ENCODE measurements at places on chromosomes 12 and 14.

DNA sequence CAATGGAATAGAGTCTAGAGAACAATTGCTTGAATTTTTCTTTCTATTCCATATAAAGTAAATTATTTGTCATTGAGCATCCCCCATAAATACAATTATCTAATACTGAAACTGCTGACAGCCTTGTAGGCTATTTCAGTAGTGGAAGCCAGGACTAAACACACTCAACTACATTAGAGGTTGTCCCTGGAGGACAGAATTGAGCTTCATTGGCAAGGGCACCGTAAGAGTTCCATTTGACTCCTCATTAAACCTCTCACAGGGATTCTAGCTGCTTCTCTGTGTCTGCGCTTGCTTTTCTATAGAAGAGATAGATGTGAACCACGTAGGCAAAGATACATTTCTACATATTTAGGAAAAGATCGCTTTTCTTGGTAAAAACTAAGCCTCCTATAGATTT, 3.5 kb upstream of the PTPRO start:
- DNase-seq, result no peak

DNA sequence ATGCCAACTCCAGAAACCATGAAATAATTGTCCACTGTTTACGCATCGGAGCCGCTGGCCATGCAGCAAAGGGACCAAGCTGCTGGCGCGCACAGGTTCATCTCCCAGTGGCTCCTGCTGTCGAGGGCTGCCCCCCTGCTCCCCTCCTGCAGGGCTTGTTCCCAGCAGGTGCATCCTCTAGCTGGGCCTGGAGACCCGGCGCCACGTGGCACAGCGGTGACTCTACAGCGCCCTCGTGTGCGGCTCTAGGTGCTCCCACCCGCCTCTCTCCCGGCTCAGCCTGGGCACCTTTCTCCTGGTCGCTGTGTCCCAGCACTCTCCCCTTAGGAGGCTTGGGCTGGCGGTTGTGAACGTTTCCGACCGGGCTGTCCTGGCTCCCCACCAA, 37.5 kb upstream of the INF2 start:
- no peak for DNase-seq

GRCh38 chr14:92026548-92027190, 13.2 kb downstream of the TRIP11 start:
- DNase-seq, result no peak

DNA sequence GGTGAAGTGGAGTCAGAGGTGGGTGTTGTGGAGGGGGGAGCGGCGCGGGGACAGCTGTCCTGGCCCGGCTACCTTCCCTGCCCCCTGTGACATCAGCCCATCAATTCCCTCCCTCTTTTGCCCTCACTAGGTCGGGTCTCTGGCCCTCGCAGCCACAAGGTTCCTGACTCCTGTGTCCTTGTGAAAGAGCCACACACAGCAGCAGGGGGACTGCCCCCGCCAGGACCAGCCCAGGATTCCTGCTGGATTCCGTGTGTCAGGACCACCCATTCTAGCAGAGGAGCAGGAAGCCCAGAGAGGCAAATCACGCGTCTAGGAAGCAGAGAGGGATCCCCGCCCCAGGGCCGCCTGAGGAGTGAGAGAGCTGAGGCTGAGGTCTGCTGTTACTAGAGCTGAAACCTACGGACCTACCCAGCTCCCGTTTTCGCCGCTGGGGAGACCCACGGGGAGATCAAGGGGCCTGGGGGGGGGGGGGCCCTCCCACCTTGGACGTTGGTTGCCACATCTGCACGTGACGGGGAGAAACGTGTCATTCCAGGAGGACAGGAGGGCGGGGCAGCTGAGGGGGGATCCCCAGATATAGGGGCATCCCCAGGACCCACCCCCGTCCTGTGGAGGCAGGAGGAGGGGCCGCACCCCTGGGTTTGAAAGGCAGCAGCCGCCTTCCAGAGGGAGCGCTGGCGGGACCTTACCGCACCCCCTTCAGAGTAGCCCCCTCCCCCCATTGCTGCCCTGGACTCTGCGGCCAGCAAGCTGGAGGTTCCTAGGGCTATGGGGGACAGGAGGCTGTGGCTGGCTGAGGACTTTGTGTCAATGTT, 12.5 kb upstream of the INF2 start:
- no peak for DNase-seq

DNA sequence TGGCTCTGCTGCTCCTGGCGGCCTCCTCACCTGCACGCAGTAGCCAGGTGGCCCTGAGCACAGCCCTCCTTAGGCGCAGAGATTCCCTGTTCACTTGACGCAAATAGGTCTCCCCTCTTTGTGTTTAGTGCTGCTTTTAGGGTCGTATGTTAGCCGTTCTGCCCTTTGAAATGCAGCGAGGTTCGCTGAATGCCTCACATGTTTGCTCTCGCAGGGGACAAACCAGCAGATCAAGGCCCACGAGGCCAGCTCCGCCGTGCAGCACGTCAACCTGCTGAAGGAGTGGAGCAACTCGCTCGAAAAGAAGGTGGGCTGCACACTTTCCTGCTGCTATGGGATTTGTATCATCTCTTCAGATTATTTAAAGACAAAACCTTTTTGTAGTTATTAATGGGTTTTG, 31.4 kb upstream of the AMN start:
- DNase-seq, result no peak

DNA sequence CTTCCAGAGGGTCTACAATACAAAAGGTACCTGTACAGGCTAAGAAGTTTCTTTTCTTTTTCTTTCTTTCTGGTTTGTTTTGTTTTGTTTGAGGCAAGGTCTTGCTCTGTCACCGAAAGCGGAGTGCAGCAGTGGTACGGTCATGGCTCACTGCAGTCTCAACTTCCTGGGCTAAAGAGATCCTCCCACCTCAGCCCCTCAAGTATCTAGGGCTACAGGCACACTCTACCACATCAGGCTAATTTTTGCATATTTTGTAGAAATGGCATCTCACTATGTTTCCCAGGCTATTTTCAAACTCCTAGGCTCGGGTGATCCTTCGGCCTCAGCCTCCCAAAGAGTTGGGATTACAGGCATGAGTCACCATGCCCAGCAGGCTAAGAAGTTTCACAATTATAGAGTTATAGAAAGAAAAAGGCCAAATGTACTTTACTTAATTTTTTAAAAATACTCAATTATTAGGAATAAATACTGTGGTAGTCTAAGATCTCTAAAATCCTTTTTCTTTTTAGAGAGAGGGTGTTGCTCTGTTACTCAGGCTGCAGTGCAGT, 3.0 kb upstream of the PIGH start:
- no peak for DNase-seq

DNA sequence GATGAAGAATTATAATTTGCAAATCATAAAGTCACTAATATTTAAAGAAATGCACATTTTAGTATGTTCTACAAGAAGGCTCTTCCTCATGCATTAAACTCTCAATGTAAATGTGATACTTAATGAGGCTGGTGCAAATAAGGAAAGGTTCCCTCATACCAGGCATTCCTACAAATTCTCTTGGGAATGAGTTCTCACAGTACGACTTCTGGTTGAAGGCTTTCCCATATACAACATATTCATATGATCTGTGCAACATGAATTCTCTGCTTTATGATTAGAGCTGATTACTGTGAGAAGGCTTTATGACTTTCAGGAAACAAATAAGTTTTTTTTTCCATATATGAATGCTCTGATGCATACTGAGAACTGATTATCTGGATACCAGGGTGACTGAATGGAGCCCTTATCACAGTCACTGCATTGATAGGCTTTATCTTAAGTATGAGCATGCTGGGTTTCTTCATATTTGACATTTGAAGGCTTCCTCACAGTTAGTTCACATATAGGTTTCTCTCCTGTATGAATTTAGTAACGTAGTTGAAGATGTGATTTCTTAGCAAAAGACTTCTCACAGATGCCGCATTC, 293.9 kb downstream of the RAD51B start:
- no peak for DNase-seq

DNA sequence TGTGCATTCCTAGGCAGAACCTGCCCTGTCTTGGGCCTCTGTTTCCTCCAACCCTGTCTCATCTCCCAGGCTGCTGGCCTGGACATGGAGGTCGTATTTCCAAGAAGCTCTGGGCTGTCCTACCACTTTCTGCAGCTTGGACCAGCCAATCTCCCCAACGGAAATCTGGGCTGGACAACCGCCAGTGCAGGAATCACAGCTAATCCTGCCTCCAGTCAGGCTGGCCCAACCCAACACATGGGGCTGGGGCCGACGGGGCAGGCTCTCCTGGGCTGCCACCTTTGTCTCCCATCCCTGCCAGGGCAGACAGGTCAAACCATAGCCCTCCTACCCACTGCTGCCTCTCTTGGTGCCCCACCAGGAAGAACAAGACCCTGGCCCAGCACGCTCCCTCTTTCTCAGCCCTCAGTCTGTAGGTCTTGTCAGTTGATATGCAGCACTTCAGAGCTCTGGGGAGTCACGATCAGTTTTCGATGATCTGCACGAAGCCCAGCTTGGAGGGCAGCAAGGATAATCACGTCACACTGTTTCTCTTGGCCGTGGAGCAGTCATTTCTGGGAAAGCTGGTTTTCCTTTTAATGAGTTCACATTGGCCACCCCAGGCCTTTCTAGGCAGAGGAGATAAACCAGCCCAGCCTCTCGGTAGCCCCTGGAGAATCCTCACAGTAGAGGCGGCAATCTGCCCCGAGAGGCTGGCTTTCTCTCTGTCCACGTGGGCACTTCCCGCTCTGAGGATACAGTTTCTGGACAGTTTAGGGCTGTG, 195.2 kb upstream of the PRMT8 start:
- no peak for DNase-seq

DNA sequence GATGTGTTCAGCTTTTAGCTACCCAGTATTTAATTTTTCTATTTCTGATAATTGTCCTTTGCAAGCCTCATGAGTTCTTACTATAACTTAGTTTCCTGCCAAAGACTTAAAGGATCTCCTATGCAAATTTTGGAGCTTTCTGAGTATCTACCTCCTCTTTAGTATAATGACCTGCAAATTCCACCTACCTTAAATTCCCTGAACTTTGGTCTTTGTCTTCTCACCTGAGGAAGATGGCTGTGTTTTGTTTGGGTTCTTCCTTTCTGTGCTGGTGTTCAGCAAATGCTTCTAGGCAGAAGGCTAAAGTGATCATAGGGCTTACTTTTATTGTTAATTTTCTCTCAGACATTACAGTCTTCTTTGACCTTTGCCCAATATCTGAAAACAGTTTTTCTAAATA, 142.8 kb downstream of the FUT8 start:
- no peak for DNase-seq

DNA sequence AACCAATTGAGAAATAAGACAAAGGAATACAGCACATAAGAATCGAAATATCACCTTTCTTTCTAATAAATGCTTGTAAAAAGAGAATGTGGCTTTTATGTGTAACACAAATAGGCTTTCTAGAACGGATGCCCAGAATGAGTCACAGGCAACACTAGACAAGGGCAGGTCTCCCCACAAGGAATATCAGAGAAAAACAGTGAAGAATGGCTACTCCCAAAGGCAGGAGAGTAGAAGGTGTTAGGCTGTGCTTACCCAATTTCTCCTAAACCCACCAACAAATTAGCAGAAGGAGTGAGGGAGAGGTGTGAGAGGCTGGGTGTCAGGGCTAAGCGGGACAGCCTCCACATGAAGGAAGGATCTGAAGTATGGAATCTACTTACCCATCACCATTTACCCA, 55.2 kb downstream of the GALNT4 start:
- no peak for DNase-seq

DNA sequence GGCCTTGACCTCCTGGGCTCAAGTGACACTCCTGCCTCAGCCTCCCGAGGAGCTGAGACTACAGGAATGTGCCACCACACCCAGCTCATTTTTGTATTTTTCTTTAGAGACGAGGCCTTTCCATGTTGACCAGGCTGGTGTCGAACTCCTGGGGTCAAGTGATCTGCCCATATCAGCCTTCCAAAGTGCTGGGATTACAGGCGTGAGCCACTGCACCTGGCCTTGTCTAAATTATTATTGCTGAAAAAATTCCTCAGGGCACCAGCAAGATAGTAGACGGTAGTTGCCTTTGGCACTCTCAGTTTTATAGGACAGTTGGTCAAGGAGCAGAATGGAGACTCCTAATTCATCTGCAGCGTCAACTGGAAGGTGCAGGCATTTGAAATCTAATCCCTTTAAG, 2.5 kb upstream of the AICDA start:
- no peak for DNase-seq

GRCh38 chr14:22614240-22614799, 16.2 kb downstream of the ABHD4 start:
- no peak for DNase-seq

DNA sequence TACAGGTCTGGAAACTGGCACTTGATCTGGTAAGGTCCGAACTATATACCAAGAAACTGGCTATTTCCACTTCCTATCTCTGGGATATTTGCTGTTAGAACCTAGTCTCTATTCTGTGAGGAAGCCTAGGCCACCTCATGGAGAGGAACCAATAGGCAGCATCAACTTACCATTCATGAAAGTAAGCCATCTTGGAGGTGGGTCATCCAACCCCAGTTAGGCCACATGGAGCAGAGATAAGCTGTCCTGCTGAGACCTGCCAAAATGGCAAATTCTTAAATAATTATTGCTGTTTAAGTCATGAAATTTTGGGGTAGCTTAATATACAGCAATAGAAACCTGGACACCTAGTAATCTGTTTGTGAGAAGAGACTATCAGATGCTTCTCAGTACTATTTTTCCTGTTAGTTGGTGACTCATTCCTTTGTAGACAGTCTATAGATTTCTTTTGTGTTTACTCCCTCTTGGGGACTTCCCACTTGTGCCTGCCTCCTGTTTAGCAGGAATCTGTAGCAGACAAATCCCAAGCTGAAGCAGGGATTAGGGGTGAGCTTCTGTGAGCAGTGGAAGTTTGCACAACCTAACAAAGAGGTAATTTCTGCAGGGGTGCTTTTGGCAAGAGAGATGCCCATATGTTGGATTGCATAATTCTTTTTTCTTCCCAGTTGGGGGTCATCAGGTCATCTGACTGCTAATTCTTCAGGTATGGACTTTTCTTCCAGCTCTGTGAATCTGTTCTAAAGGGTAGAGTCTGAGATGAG, 136.8 kb downstream of the IGF1 start:
- DNase-seq, result no peak

GRCh38 chr12:111074559-111074958, 154.2 kb upstream of the MYL2 start:
- DNase-seq, result no peak

DNA sequence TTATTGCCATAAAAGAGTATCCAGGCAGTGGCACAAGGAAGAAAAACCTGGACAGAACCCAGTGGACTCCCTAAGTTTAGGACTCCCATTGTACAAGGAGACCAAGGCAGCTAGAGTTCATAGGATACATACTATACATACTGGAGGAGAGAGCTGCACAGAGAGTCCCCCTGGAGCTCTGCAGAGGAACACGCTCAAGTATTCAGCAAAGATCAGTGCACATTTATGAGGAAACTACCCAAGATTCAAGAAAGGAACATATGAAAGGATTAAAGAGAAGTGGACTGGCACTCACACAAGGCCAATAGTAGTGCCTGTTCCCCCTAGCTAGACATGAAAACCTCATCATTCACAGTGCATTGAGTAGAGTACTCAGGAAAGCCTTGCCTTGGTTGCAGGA, 43.0 kb upstream of the CHPT1 start:
- no peak for DNase-seq

DNA sequence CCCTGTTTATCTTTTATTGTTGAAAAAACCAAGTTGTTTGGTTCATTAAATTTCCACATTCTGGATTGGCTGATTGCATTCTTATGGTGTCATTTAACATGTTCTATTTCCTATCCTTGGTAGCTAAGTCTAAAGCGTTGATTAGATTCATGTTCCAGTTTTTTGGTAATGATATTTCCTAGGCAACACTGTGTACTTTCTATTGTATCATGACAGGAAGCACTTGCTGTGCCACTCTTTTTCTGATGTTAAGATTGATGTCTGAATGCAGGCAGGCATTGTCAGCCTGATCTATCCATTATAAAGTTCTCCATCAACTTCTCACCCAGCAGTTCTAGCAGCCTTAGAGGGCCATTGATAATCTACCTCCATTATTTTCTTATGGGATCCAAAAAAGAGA, 91.1 kb upstream of the ARID2 start:
- DNase-seq, result no peak

GRCh38 chr14:36268121-36268520, 52.3 kb downstream of the MBIP start:
- no peak for DNase-seq

Data from DND-41 (cell line).